Coronary artery (tissue), 2 donors: ENCODE measurements at places on chromosomes 4 and X.

GRCh38 chrX:67721321-67721720 is 177.5 kb downstream of the AR start:
- no peak for DNase-seq

- DNase-seq = no peak
Observed at GRCh38 chr4:177810220-177810619, 368.0 kb upstream of the AGA start.

DNA sequence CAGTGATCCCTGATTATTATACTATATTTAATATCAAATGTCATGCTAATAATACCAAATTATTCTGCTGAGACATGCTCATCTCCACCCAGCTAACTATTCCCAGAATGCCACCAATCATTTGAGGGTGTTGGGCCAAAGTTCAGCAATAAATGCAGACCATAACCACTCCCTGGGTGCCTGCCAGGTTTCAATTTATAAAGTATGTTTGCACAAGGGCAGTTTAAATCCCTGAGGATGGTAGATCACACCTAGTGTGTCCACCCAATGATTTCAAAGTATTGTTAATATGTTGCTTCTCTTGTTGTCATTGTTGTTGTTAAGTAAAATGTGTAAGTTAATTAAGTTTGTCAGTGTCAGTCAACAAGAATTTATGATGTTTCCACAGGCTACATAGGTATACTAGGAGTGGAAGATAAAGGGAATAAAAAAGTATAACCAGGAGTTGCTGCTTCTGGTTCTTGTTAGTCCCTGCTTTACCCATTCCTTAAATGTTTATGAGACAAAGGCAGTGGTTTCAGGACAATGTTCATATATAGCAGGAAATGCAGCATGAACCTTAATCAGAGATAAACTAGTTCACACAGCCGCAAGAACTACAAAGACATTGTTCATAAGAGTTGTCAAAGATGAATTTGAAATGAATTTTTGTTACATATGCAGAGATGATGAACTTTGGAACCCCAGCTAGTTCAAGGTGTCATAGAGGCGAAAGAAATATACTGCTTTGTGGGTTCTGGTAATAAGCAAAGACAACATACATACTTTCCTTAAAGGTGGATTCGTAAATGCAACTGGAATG is 25.5 kb downstream of the HPGD start:
- no peak for DNase-seq

DNA sequence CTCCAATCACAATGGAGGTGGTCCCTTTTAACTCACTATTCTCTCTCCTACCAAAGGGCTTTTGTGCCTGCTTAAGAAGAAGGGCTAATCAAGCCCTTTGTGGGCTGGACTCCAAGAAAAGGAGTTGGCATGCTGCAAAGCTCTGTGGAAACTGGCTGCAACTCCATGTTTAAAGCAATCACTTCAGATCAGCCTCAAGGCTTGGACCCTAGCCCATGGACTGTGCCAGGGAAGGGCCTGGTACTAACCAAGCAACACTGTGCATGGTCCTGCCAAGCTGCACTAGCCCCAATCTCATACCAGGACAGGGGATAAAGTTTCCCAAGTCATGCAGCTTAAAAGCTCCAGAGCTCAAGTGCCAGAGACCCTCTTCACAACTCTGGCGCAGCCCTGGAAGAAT is 86.7 kb downstream of the ATP8A1 start:
- DNase-seq = no peak

- no peak for DNase-seq
Observed at GRCh38 chr4:81359207-81359606, 112.5 kb downstream of the RASGEF1B start.

- no peak for DNase-seq
Observed at GRCh38 chrX:73401591-73402266, 45.1 kb upstream of the CDX4 start.

GRCh38 chr4:3611778-3612177 is 79.6 kb upstream of the LRPAP1 start:
- DNase-seq = no peak
